ENCODE measurements at places on chromosomes 7 and 10.
A peak's percentile ranks its signal among the peaks of the same experiment; 100 is the strongest.

- DNase-seq = no peak
These were observed 25.9 kb downstream of the TNRC18 start for GRCh38 chr7:5397736-5398135.

GRCh38 chr10:68332259-68333057 lies at the start of gene PBLD:
Gene PBLD (minus strand): TSS chr10:68332928. CDS start chr10:68306844, 26,084 bp downstream.
- peak; percentile 59 for DNase-seq

- DNase-seq = no peak
These were observed 14.1 kb downstream of the OGDHL start for GRCh38 chr10:49748006-49748405.

DNA sequence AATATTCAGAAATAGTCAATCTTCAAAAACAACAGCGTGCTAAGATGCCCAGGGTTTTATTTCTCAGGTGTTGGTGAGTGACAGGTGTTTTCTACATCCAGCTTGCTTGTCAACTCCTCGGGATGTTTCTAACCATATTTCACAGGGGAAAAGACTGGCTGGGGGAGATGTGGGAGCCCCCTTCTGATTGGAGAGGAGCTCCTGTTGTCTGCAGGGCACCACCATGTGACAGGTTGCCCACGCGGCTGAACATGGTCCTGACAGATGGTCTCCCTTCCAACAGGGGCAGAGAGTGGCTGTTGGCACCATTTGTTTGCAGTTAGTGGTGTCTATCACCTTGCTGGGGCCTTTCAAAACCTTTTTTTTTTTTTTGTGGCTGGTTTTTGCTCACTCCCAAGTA lies 16.5 kb upstream of the GPR26 start:
- no peak for DNase-seq

- no peak for DNase-seq
These were observed 21.4 kb downstream of the PRKAR2B start for GRCh38 chr7:107065929-107066247.

GRCh38 chr10:116719804-116720203 lies 22.6 kb downstream of the HSPA12A start:
- DNase-seq = no peak

GRCh38 chr10:63264617-63265221 lies 131.6 kb downstream of the NRBF2 start:
- no peak for DNase-seq
